ENCODE measurements at places on chromosomes 2 and 18.

- DNase-seq: no peak
Measured at GRCh38 chr2:23376972-23377371, 8.0 kb upstream of the KLHL29 start.

- DNase-seq: peak; percentile 4
Measured at GRCh38 chr2:99818842-99819241, 323.5 kb downstream of the AFF3 start.

DNA sequence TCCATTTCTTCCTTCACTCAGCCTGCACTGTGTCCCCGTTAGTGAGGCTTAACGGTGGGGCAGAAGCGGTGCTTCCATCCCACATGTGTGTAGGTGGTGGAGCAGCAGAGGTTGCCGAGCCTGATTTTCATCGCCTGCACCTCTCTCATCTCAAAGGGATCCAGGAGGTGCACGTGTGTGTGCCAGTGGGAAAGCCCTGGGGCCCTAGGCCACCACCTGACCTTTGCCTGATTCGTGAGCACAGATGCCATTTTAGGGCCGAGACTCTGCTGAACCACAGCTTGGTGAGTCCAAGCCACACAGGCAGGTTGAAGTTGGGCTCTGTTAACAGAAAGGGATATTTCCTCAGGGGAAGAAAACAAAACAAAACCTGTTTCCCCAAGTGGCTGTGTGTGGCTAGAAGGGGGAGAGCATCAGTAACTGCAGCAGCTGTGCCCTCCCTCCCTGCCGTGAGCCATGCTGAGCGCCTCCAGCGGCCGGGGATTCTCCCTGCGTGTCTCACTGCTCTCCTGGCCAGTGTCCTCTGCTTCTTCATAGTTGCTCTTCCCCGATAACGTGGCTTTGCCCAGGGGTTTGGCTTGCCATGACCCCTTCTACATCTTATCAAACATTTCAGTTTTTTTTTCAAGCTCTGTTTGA lies 81.5 kb downstream of the MAPRE2 start:
- DNase-seq: peak; percentile 88

DNA sequence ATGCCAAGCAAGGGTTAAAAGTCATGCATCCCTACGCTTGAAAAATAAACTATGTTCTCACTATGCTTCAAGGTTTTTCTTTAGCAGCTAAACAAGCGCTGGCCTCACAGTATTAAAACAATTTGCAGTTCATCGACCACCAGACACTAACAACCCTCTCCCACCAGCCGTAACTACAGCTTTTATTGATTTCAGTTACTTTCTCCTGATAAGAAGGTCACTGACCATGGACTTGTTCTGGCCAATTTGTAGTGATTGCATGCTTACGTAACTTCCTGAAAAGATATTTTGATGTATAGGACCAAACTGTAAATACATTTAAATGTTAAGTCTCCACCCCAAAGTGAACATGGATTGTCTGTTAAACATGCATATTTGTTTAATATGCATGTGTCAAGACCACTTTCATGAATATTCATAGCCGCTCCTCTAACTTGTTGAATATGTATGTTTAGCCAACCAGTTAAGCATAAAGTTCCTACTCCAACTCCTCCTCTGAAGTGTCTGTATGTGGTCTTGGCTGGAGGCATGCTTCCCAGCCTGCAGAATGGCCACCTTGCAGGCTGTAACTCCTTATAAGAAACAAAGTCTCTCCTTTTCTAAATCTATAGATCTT lies 1.7 kb upstream of the THOC1 start:
- no peak for DNase-seq

DNA sequence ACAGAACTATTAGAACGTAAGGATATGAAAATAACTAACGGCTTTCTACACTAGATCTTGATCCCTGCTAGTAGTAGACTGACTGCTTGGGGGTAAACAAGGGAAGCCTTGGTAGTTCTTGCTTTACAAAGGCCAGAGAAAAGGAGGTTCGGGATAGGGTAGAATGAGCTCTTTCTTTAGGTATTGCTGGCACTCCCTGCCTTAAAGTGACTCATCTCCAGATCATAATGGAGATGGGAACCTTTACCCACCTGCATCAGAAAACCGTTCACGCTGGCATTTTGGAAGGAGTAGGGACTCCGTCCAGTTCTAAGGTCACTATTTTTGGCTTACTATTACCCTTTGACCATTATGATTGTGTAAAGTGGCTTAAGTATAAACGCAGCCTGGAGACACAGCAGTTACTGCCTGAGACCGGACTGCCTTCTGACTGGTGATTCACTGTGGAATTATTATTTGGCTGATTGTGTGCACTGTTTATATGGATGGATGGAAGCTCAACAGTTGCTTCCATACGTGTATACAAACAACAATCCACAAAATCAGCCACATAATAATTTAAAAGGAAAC lies 482.5 kb downstream of the STK39 start:
- DNase-seq: no peak

DNA sequence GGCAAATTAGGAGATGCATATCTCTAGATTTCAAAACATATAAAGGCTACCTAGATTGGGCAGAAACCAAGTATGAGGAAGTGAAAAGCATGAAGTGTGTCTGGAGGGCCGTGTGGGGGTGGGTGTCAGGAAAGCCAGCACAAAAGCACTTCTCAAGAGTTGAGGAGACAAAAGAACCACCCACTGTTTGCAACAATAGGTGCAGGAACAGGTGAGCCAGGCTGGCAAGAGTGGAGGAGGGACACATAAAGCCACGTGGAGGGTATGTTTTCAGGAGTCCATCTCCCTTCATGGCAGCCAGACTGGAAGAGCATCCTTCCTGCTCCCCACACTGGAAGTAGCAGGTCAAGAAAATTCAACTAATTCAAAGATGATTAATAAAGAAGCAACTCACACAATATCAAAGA lies 96.4 kb downstream of the CERS6 start:
- DNase-seq: no peak

GRCh38 chr2:238425979-238426567 lies 654 bp upstream of the ASB1 start:
- peak; percentile 78 for DNase-seq

- no peak for DNase-seq
Measured at GRCh38 chr18:54918060-54918459, 41.2 kb downstream of the CCDC68 start.

DNA sequence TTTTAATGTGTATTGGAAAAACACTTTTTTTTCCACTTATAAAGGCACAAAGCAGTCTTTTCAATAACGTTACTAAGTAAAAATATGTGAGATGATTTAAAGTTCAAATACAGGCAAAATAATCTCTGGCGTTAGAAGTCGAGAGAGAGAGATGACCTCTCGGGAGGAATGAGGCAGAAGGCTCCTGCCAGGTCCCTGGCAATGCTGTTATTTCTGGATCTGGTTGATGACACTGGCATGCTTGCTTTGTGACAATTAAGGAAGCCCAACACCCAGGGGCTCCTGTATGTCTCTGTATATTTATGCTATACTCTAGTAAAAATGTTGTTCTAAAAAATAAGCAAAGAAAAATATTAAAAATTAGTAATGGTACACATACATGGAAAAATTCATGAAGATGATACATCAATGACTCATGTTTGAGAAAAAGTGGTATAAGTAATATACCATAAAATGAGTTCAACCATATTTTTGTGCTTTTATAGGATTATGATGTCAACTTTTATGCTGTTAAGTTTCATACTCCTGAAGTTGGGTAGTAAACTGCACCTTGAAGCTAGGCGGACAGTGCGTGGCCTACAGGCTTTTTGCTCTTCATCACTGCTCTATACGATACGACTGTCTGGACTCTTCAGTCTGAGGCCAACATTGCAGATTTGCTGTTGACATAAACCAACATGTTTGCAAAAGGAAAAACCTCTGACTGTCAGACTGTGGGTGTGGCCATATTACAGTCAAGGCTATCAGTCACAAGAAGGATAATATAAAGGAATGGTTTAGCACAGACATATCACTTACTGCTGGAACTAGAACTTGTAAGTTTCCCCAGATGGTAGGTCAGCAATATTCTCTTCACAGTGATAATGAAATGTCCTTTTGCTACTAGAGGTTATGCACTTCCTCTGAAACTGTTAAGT lies 19.8 kb downstream of the VPS4B start:
- no peak for DNase-seq

- DNase-seq: no peak
Measured at GRCh38 chr2:224927011-224927410, 115.3 kb downstream of the DOCK10 start.

- DNase-seq: no peak
Measured at GRCh38 chr18:8854962-8855361, 149.6 kb downstream of the MTCL1 start.

DNA sequence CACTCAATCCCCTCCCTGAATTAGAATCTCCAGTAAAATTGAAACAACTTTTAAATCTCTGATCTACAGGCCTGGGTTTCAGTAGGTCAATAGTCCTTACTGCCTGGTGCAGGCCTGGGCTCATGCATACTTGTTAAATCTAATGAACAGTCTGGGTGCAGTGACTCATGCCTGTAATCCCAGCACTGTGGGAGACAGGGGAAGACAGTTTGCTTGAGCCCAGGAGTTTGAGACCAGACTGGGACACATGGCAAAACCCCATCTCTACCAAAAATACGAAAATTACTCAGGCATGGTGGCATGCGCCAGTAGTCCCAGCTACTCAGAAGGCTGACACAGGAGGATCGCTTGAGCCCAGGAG lies 94.7 kb upstream of the SP3 start:
- DNase-seq: no peak

- peak; percentile 73 for DNase-seq
Measured at GRCh38 chr2:237581751-237582746, 8.5 kb downstream of the RAB17 start.

DNA sequence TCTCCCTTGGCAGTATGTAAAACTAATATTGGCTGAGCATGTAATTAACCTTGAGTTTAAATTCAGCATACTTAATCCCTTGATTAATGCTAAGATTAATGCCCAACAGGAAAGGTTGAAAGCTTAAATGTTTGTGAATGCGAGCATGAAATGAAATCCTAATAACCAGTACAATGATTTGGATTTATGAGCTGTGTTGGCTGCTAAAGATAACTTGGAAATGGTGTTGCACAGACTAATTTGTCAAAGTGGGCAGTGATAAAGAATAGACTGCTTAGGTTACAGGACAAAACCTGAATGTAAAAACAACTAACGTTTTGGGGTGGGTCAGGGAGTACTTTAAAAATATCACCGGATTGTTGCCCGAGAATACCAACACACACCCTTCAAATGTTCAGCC lies 70.6 kb downstream of the MGAT5 start:
- no peak for DNase-seq

DNA sequence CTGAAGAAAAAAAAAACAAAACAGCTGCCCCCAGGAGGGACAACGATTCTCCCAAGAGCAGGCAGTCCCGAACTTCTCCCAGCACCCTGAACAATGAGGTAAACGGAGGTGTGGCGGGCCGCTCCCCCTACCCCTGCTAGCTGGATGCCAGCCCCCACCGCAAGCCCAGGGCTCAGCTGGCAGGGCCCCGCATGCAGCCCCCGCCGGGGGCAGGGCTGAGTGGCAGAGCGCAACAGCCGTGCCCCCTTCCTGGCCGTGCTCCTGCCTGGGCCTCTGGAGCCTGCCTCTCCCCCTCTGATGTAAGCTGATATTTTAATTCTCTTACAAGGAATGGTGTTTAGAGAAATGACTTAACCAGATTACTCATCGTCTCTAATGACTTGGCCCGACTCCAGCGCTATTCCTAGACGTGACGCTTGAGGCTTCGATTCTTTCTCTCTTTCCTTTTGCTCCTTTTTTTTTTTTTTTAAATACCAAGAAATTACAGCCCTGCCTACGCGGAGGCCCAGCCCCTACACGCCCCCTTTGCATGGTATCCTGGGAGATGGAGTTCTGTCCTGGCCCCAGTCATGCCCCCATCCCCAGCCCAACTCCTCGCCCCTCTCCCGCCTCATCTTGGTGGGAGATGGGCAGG lies 4.6 kb upstream of the ARID5A start:
- DNase-seq: peak; percentile 64

GRCh38 chr2:67322353-67323001 lies 74.7 kb upstream of the ETAA1 start:
- peak; percentile 83 for DNase-seq

GRCh38 chr2:42921147-42921520 lies 128.8 kb upstream of the HAAO start:
- no peak for DNase-seq

GRCh38 chr18:80200932-80201672 lies 46.2 kb downstream of the PARD6G start:
- no peak for DNase-seq

GRCh38 chr18:78376046-78376445 lies 603.6 kb upstream of the SALL3 start:
- peak; percentile 16 for DNase-seq

GRCh38 chr18:59881728-59882656 lies 17.8 kb upstream of the PMAIP1 start:
- peak; percentile 13 for DNase-seq

DNA sequence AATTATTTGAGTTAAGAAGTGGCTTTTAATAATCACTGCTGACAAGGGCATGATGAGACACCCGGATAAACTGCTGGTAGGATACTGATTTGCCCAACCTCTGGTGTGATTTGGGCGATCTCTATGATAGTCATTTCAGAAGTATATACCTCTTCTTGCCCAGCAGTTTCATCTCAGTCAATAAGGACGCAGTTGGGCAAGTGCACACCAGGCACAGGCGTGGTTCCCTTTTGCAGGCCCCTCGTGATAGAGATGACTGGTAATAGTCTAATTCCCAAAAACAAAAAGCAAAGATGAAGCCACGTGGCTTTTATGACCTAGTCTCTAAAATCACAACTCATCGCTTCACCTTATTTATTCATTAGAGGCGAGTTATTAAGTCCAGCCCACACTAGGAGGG lies 246.4 kb downstream of the PRKCE start:
- no peak for DNase-seq

GRCh38 chr2:30820381-30821055 lies 13.3 kb upstream of the CAPN13 start:
- no peak for DNase-seq

- no peak for DNase-seq
Measured at GRCh38 chr2:234620018-234620417, 123.1 kb upstream of the ARL4C start.

- no peak for DNase-seq
Measured at GRCh38 chr2:30940839-30941238, 133.6 kb upstream of the CAPN13 start.

GRCh38 chr2:109460553-109461324 lies 153.0 kb downstream of the SEPTIN10 start:
- DNase-seq: no peak

- DNase-seq: no peak
Measured at GRCh38 chr2:203444738-203445137, 90.4 kb downstream of the RAPH1 start.

DNA sequence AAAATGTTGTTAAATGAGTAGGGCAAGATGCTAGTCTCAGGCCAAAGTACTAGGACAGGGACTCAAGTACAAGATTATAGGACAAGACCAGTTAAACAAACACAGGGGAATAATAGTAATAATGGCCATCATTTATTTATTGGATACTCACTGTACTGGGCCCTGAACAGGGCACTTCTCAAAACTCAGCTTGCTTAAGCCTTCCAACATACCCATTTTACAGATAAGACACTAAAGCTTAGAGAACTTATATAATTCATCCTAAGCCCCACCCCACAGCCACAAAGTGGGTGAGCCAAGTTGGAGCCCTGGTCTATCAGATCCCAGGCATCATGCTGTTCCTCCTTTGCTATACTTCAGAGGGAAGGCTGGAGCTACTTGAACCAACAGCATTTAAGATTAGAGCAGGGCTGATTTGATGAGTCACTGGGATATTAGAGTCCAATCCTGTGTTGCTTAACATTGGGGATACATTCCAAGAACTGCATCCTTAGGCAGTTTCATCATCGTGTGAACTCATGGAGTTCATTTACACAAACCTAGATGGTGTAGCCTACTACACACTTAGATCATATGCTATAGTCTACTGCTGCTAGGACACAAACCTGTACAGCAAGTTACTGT lies 153.6 kb downstream of the MTCL1 start:
- DNase-seq: no peak

Measured in NCI-H1417 (cell line).